ENCODE measurements at places on chromosomes 6 and 20.

- no peak for ATAC-seq
Measured at GRCh38 chr20:15814360-15814759, 758.9 kb downstream of the KIF16B start.

DNA sequence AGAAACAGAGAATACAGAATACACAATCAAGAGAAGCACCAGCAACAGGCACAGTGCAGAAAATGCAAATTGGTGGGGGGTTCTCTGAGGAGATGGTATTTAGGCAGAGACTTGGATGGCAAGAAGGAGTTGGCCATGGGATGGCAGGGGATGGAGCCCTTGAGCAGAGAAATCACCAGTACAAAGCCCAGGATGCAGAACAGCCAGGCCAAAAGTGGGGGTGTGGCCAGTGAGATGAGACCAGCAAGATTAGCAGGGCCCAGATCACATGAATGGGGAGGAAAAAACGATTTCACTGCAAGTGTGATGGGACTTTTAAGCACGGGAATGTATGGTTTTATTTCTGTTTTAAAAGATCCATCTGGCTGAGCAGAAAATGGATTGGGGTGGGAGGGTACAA, 63.4 kb downstream of the TRAM2 start:
- ATAC-seq = no peak

DNA sequence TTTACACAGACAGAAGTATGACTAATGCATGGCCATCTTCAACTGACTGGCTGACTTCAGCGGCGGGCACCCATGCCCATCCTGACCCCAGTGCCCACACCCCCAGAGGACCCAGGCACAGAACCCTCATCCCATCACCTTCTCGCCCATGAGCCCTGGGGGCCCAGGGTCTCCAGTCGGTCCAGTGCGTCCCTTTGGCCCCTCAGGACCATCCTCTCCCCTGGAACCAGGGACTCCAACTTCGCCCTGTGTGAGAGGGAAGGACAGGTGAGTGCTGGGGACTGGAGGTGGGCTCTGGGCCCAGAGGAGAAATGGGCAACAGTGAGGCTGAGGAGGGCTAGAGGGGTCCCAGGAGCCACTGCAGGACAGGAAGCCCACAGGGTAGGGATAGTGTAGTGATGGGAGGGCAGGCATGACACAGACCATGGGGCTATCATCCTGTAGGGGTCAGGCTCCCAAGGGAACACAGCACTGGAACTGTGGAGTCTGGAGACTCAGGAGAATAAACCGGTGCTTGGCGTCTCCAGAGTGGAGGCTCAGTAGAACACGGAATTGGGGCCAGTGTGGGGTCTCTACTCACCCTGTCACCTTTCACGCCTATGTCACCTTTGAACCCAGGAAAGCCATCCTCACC, 16.7 kb downstream of the COL11A2 start:
- no peak for ATAC-seq

- no peak for ATAC-seq
Measured at GRCh38 chr20:36658300-36658699, 12.3 kb upstream of the SLA2 start.

DNA sequence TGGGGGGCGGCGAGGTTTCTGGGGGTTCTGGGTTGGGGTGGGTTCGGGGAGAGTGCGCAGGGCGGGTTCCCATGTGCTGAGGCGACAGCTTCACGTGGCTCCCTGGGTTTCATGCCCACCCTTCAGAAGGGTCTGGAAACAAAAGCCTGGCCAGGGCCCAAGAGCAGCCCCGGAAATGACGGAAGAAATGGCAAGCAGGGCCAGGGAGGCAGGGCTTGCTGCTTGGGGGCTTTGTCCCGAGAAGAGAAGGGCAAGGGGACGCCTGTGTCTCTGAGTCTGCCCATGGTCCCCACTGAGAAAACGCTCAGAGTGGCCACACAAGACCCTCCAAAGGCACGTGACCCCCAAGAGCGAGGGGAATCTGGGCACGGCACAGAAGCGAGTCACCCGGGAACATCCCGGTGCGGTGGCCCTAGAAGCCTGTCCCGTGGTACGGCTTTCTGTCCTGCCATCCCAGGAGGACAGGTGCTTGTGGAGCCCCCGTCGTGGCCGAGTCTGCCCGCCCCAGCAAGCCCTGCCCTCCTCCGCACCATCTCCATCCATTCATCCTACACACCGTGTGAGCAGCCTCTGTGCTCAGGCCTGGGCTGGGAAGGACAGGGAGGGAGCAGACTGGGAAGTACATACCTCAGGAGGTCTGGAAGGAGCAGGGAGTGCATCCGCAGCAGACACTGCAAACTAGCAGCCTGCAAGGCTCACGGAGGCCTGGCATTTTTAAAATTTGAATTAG, 9.0 kb downstream of the NPEPL1 start:
- ATAC-seq = no peak

DNA sequence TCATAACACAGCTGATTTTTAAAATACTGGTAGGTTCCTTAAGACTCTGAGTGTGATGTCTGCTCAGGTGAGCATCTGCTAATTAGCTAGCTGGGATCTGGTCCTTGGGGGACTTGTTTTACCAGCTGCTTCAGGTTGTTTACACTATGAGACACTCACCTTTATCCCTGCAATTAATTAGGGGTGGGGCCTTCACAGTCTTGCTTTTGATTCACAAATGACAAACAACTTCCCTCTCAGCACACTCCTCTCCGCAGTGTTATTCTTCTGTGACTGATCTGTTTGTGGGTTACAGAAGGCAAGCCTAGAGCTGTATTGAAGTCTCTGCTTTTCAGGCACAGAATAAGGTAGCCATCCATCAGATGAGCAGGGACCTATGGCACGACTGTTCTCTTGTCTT, 62.0 kb upstream of the CD83 start:
- ATAC-seq = no peak

GRCh38 chr6:156832669-156833068, 55.5 kb downstream of the ARID1B start:
- ATAC-seq = no peak

- no peak for ATAC-seq
Measured at GRCh38 chr6:8246403-8246802, 144.1 kb upstream of the EEF1E1 start.

DNA sequence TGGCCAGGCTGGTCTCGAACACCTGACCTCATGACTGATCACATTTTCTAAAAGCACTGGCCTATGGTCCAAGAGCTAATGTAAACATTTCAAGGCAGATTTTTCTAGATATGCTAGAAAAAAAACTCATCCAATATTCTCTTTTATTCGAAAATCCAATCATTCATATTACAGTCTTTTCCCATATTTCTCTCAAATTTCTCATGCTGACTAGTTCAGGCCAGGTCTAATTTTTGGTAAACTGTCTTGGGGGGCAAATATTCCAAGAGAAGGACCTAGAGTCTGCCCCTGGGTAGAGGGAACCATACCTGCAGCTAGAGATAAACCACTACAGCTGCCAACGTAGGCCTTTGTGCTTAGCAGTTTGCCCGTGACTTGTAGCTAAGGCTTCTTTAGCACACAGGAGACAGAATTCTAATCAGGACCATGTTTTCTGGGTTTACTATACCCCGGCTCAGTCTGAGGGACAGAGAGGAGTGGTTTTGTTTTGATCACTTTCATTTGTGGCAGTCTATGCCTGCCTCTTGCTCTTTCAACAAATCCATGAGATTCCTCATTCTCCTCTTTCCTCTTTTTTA, 71.8 kb upstream of the CITED2 start:
- ATAC-seq = no peak

GRCh38 chr6:87572021-87572420, 17.8 kb downstream of the RARS2 start:
- ATAC-seq = no peak

- ATAC-seq = no peak
Measured at GRCh38 chr20:5361176-5361575, 44.4 kb upstream of the PROKR2 start.

DNA sequence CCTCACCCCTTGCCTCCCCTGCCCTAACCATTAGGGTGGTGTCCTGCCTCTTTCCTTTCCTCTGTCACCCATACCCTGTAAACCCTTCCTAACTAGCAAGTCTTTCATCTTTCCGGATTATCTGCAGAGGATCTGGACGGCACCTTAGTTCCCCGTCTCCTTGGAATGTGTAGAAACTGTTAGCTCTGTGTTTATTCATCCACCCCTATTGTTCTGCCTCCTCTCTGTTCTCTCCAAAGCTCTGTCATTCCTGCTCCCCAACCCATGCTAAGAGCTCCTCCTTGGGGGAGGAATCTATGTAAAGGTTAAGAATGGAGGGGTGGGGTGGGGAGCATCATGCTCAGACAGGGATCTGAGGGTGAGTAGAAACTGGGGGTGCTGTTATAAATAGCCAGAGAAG, 39.4 kb upstream of the KCNK5 start:
- no peak for ATAC-seq

GRCh38 chr20:1003920-1004697, 2.0 kb upstream of the RSPO4 start:
- no peak for ATAC-seq

DNA sequence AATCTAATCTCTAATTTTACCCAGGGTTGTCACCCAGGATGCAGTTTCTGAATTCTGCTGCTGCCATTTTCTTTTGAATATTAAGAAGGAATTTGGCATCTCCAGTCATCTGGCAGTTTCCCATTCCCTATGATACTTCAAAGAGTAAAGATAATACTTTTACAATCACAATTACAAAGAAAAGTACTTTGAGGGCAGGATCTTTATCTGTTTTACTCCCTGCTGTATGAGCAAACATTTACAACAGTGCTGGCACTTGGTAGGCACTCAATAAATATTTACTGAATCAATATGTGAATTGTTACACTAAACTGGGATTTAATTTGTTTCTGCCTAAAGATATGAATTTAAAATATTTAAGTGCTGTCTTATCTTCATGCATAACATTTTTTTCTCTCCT, 224.9 kb downstream of the EPHA7 start:
- ATAC-seq = no peak

- ATAC-seq = no peak
Measured at GRCh38 chr20:45449528-45449927, 20.0 kb upstream of the WFDC2 start.

- peak; percentile 83 for ATAC-seq
Measured at GRCh38 chr6:144335914-144336313, 50.8 kb downstream of the UTRN start.

- ATAC-seq = no peak
Measured at GRCh38 chr6:80234908-80235307, 128.4 kb downstream of the BCKDHB start.

DNA sequence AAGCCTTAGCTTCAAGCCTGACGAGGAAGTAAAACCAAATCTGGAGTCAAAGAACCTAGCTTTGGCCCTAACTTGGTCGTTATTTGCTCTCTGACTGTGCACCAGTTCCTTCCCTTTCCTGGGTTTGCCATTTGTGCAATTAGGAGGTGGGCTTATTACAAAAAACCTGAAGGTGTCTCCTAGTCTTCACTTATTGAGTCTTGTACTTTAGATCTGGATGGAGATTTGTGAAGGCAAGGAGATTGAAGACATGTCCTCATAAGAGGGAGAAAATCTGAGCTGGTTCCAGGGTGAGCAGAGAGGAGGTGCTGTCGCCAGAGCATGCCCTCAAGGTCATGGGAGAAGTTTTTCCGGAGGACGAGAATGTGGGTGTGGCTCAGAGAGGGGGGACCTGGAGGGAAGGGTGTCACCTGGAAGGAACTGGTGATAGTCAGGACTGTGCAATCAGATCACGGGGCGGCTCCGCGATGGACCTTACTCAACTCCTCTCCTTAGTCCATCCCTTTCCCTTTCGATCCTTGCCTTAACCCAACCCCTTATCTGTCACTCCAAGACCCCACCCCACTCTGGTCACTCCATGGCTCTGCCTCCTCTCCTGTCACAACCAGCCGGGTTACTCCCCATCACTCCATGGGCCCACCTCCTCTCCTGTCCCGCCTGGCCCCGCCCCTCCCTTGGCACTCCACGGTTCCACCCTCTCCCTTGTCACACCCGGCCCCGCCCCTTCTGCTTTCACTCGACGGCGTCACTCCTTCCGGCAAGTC, 588 bp upstream of the ACSS2 start:
- ATAC-seq = peak; percentile 89

DNA sequence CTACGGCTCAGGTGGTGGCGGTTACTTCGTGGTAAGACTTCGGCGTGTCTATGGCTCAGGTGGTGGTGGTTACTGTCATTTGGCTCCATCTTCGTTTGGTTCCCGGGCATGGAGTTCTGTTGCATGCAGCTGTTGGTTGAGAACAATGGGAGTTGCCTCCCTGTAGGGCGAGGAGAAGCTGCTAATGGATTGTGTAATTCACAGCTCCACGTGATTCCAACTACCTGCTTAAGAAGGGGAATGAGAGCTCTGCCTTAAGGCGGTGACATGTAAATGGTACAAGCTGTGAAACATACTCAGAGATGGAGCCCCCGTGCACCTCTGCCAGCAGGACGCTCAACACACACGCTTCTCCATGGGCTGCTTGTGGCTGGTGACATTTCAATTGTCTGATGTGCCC, 12.4 kb upstream of the DACT2 start:
- no peak for ATAC-seq

DNA sequence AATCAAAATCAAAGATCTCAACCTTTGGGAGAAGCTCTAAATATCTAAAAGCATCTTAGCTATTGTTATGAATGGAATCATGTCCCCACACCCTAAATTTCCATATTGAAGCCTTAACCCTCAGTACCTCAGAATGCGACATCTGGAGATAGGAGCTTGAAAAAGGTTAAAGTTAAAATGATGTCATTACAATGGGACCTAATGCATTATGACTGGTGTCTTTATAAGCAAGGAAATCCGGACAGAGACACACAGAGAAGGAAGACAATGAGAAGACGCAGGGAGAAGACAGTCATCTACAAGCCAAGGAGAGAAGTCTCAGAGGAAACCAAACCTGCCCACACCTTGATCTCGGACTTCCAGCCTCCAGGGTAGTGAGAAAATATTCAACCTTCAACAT, 46.1 kb downstream of the KIF13A start:
- ATAC-seq = no peak

DNA sequence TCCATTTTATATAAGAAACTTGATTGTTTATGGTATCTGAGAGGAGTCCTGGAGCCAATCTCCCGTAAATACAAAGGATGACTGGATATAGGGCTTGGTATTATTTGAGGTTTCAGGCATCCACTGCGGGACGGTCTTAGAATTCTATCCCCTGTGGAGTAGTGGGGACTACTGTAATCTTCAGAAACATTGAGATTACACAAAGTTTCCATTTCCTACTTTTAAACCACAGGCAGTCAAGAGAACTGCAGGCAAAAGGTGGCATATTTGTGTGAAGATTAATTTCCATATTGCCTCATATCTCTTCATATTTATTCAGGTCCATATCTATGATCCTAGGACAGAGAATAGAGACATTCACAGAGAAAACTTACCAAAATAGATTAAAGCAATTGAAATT, 586.2 kb downstream of the PHF3 start:
- no peak for ATAC-seq

All from activated T-helper 17 cell treated with anti-CD3 and anti-CD28 coated beads, Interleukin-2, amount 50 U/mL, for 72 hours (primary cell).